ENCODE measurements at places on chromosomes 3 and 15. TPM values are rescaled to one million over a fixed set of nuclear protein-coding genes. Genes with fewer than 3 reads are reported as not detected.

The ZMYND10 gene
- total RNA-seq, result 0.19 TPM

The SERPINI2 gene
- not detected for total RNA-seq

The NR2E3 gene
- total RNA-seq, result 0.19 TPM

The DLL4 gene
- 80.4 TPM for total RNA-seq

The TRAIP gene
- 5.5 TPM for total RNA-seq

The CAMK1 gene
- total RNA-seq, result 25.2 TPM
